ENCODE measurements at places on chromosomes 5 and 9.

- DNase-seq = no peak
Observed at GRCh38 chr5:160460377-160461049, 38.9 kb downstream of the PTTG1 start.

GRCh38 chr9:133835262-133835901, 97.2 kb upstream of the SARDH start:
- no peak for DNase-seq

DNA sequence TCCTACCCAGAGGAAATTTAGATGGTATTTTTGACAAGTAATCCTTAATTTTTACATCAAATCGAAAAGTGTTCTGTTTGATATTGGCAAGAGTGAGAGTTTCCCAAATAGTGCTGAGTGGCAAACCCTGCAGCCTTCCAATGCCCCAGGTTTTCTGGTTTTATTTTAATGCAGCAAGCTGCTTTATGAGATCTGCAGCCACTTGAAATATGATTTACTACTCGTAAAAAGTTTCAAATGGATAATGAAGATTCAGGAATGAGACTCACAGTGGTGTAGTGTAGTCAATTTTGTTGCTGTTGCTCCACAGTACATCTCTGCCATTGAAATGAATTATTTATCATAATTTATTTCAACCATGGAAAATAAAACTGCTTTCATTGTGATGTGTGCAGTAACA, 23.6 kb upstream of the TLX3 start:
- DNase-seq = no peak

DNA sequence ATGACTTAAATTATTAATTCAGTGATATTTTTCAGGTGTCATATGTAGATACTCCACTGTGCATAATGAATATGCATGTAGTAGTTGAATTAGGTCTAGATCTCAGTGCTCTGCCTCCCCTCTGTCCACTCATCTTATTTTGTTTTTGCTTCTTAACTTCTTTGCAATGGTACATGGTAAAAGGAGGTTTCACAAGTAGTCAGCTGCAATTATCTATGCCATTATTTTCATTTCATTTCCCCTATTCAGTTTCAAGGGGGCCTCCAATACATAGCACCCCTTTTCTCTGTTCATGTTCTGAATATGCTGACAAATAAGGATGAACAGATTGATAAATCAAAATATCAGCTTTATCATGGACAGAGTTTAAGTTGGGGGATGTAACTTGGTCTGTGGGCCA, 511.6 kb upstream of the ZNF608 start:
- no peak for DNase-seq

- no peak for DNase-seq
Observed at GRCh38 chr9:88837731-88838130, 153.5 kb upstream of the S1PR3 start.

DNA sequence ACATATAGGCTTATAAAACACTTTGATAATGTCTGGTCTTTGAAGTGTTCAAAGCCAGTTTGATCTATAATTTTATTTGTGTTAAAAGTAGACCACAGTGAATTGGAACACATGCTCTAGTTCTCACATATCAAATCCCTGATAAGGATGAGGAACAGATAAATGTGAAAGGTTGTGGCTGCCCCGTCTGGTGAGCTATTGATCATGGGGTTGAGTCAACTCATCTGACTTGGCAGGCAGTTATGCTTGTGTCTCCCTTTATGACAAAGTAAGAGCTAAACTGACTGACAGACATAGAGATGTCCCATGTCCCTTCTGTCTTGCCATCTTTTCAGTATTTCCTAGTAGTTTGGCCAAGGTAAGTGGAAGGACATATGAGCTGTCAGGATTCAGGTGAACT, 2.9 kb upstream of the ERMP1 start:
- DNase-seq = no peak

- no peak for DNase-seq
Observed at GRCh38 chr5:58491216-58491892, at the start of gene GAPT. GAPT (plus strand) TSS chr5:58491435; CDS start chr5:58494537, 3,102 bp downstream.

- no peak for DNase-seq
Observed at GRCh38 chr5:176391999-176392398, 3.4 kb downstream of the HIGD2A start.

DNA sequence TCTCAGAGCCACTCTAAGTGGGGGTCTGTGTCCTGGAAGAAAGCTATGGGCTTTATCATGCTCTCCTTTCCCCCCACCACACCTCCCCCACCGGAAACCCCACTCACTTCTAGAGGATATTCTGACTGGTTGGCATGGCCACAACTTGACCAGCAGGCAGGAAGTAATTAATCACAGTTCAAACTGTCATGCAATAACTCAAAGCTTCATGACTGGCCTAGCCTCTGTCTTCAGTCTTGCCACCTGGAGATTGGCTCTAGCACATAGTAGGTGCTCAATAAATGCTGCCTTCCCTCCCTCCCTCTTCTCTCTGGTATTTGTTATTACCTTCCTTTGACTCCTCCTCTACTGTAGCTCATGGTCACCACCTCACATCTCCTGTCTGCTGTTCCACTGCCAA, 124.7 kb downstream of the GABBR2 start:
- no peak for DNase-seq

DNA sequence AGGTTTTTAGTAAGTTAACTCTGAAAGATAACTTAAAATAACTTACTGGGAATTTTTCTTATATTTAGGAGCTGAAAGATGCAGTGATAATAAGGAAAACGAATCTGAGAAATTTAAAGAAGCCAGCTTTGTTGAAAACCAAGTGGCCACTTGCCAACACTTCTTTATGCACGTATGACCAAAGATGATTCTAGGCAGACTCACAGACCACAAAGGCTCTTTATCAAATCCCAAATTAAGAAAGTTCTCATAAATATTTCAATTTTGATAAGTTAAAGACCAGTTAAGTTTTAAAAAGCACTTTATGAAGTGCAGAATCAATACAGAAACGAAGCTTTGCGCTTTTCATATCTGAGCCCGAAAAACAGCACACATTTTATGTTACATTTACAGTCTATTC, 1.5 kb downstream of the AFF4 start:
- no peak for DNase-seq

DNA sequence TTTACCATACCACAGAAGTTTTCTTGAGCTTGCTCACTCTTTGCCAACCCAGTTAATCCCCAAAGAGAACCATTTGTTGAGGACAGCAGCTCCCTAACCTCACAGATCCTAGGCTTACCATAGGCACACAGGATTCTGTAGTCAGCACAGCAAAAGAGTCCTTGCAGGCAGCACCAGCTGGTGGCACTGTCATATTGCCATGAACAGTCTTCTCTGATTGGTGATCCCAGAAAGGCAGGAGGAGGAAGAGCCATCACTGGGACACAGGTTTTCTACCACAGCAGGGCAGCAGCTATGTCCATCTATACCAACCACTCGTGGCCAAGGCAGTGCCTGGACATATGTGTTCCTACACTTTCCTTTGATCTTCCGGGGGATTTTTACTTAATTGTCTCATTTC, 297.1 kb upstream of the CD180 start:
- DNase-seq = no peak

DNA sequence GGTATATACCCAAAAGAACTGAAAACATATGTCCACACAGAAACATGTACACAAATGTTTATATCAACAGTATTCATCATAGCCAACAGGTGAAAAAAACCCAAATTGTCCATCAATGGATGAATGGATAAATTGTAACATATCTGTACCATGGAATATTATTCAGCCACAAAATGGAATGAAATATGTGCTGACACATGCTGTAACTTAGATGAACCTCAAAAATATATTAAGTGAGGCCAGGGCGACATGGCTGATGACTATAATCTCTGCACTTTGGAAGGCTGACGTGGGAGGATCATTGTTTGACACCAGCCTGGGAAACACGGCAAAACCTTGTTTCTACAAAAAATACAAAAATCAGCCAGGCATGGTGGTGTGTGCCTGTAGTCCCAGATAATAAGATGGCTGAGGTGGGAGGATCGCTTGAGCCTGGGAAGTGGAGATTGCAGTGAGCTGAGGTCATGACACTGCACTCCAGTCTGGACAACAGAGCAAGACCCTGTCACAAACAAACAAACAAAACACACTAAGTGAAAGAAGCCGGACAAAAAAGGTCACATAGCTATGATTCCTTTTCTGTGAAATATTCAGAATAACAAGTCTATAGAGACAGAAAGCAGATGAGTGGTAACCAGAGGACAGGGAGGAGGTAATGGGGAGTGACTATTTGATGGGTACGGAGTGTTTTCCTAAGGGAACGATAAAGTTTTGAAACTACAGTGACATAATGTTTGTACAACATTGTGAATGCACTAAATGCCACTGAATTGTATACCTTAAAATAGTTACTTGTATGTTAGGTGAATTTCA, 11.4 kb downstream of the KYAT1 start:
- DNase-seq = no peak

DNA sequence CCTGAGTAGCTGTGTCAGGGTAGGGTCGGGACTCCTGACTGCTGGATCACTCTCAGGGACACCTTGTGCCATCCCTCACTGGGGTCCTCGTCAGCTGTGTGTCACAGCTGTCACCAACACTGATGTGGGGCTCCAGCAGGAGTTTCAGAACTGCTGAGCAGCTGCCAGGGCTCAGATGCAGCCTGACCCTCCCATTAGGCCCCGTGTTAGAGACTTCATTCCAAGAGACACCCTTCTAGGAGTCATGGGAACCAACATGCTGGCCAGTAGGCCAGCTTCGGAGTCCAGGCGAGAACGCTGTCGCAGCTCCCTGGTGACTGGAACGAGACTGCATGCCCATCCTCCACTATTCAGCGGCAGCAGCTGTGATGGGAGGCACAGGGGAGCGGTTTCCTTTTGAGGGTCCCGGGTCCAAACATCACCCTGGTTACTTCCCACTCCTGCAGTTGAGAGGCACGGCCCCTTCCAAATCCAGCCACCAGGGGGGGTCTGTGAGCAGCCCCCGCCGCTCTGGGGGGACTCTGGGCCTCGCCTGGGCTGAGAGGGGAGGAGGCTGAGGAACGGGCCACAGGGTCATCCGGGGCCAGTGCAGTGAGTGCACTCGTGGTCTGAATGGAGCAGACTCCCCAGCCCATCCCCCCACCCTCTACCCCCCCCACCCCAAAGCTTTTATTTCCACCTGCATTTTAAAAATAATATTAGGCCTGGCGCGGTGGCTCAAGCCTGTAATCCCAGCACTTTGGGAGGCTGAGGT, 12.6 kb upstream of the TCF7 start:
- no peak for DNase-seq
